ENCODE measurements at places on chromosomes 4 and X. TPM values are rescaled to one million over a fixed set of nuclear protein-coding genes. Genes with fewer than 3 reads are reported as not detected.

- H3K4me1 ChIP-seq: no peaks in the 10 kb centered on the region
- no peak overlapping the region for H3K4me3 ChIP-seq
- peak overlapping the region; percentile 60 for H3K27ac ChIP-seq
- no peak for DNase-seq
- no peaks in the 10 kb centered on the region for H3K27me3 ChIP-seq
Measured at GRCh38 chrX:65920620-65921019, 119.3 kb downstream of the VSIG4 start.

GRCh38 chr4:14652522-14652921 lies 349.8 kb upstream of the CPEB2 start:
- H3K27ac ChIP-seq: no peak overlapping the region
- H3K36me3 ChIP-seq: no peaks in the 10 kb centered on the region
- peaks cover 6% of the 10 kb centered on the region for H3K27me3 ChIP-seq

DNA sequence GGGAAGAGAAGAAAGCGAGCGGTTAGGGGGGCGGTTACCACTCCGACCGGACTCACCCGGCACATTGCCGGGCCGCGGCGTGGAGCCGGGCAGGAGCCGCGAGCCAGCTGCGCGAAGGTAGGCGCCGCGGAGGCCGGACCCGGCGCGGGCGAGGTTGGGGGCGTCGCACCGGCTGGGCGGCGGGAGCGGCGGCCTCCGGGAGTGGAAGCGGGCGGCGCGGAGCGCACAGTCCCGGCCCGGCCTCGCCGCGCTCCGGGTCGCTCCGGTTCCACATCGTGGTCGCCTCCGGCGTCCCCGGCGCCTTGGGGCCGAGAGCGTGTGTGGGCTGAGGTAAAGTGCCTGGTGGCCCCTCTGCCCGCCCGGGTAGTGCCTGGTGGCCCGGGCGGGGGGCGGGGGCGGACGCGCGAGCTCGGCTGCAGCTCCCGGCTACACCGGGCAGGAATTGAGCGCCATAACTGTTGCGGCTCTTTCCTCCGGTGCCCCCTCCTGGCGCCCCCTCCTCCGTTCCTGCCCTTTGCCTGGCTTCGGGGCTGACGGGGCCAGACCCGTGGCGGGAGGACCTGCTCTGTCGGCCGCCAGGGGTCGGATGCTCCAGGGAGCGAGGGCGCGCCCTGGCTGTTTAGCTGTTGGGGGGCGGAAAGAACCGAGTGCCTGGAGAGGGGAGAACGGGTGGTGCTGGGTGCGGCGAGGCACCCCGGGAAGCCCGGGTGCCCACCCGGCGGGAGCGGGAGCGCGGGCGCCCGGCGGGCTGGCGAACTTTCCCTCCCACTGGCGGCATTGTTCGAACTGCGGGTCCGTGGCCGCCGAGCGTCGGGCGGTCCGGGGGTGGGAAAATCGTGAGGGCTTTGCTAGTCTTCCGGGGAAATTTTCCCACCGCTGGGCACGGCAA lies 626 bp downstream of the JADE3 start:
- no peaks in the 10 kb centered on the region for H3K4me1 ChIP-seq
- peak overlapping the region; percentile 95 for H3K4me3 ChIP-seq

- no peak overlapping the region for H3K4me3 ChIP-seq
- no peaks in the 10 kb centered on the region for H3K36me3 ChIP-seq
- H3K4me1 ChIP-seq: peaks cover 6% of the 10 kb centered on the region
- DNase-seq: no peak
- H3K27me3 ChIP-seq: no peaks in the 10 kb centered on the region
- no peak overlapping the region for H3K27ac ChIP-seq
Measured at GRCh38 chr4:71201057-71201456, 137.8 kb upstream of the SLC4A4 start.

DNA sequence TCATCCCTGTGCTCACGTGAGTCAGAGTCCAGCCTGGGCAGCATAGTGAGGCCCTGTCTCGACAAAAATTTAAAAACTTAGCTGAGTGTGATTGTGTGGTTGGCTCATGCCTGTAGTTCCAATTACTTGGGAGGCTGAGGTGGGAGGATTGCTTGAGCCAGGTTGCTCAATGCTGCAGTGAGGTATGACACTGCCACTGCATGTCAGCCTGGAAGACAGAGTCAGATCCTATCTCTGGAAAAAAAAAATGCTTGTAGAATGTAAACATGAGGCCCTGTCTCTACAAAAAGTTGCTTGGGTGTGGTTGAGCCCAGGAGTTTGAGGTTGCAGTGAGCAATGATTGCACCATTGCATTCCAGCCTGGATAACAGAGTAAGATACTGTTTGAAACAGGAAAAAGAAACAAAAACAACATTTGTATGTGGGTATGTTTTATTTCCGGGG lies 11.3 kb upstream of the YTHDC1 start:
- peak overlapping the region; percentile 90 for H3K27ac ChIP-seq
- no peak for DNase-seq
- no peaks in the 10 kb centered on the region for H3K4me1 ChIP-seq
- peaks cover 2% of the 10 kb centered on the region for H3K27me3 ChIP-seq

DNA sequence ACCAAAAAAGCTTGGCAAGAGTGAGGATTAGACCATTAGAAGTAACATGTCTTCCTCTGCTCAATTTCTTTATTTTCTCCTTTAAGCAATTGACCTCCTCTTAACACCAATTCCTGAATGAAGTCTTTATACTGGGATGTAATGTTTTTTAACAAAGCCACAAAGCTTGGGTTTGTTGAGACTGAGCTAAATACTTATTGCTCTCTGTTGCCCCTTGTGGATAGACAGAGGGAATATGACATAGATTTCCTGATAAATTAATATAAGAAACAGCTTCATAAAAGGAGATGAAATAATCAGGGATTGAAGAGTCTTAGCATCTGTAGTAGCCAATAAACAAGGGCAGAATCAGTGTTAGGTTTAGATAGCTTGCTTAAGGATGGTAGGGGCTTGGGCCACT lies 57.6 kb downstream of the CCDC160 start:
- no peaks in the 10 kb centered on the region for H3K27me3 ChIP-seq
- H3K27ac ChIP-seq: no peak overlapping the region

DNA sequence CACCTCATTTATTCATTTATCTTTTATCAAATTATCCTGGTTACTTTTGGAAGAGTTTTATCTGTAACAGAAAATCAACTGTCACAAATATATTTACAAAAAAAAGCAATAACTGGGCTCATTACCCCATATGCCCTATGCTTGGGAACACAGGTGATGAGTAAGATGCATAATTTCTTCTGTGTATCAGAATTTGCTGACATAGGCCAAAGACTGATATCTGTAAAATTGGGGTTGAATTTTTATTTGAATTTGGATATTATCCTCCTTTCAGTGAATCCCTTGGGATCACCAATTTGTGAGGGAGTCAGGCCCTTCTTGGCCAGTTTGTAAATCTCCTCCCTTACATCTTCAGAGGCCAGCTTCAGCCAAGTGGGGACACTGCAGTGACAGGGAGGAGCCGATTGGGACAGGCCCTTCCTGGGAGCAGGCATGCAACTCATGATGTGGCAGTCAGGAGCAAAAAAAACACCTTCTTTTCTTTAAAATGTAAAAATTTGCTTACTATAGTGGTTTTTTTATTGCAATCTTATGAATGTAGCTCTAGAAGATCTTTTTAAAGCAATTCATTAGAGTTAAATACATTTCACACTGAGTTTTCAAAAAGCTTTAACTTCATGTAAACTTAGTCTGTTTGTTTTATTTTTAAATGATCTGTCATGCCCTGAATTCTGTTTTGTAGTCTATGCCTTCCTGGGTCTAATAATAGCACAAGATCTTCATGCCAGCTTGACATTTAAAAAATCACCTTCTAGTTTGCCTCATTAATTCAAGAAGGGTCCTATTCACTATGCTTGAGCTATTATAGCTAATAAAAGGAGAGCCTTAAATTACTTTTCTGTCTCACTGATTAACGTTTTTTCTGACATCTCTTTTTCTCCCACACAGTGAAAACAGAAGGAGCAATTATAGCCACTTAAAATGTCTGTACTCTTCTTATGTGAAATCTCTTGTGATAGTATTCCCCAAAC lies 136.6 kb upstream of the SPRY1 start:
- no peak overlapping the region for H3K4me3 ChIP-seq
- H3K27ac ChIP-seq: no peak overlapping the region
- H3K4me1 ChIP-seq: peaks cover 24% of the 10 kb centered on the region

DNA sequence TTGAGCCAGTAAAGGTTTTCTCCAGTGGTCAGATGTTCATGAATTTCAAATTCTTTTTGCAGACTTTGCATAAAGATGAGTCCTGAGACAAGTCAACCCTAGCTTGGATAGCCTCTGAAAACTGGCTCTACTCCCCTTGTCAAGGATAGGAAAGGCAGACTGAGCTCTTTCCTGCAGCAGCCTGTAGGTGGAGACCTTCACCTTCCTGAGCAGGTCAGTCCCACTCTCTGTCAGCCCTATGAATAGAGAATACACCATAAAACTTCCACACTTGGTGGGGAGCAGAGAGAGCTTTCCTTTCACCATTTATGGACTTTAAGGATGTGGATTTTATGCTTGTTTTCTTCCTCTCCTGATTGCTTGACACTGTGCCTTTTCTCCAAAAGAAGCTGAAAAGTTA lies 41.9 kb downstream of the PCDH19 start:
- DNase-seq: no peak
- H3K27ac ChIP-seq: no peak overlapping the region
- H3K36me3 ChIP-seq: peaks cover 4% of the 10 kb centered on the region
- no peaks in the 10 kb centered on the region for H3K4me1 ChIP-seq
- H3K27me3 ChIP-seq: no peaks in the 10 kb centered on the region

GRCh38 chr4:55173580-55173979 lies 48.2 kb upstream of the KDR start:
- H3K4me3 ChIP-seq: no peak overlapping the region
- peaks cover 7% of the 10 kb centered on the region for H3K4me1 ChIP-seq
- no peak for DNase-seq
- no peaks in the 10 kb centered on the region for H3K27me3 ChIP-seq

DNA sequence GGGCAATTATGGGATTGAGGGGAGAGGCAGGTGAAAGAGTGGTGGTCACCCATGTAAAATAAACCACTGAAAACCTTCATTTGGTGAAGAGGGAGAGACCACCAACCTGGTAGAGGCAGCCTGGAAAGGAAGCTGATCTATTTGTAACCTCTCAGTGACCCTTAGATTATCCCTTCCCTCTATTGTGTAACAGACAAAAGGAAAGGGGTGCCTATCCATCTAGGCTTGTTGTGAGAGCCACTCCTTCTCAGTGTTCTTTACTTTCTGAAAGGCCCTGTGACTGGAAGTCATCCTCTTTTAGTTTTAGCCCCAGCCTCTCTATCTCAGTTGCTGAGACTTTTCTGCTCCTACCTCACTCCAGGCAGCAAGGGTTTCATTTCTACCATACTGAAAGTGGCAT lies 142.4 kb downstream of the TMEM164 start:
- no peaks in the 10 kb centered on the region for H3K27me3 ChIP-seq
- H3K36me3 ChIP-seq: peaks cover 15% of the 10 kb centered on the region
- peaks cover 14% of the 10 kb centered on the region for H3K4me1 ChIP-seq
- H3K4me3 ChIP-seq: no peak overlapping the region
- no peak for DNase-seq

GRCh38 chr4:174423257-174423944 lies 98.9 kb downstream of the HPGD start:
- peak overlapping the region; percentile 48 for H3K27ac ChIP-seq
- H3K36me3 ChIP-seq: no peaks in the 10 kb centered on the region
- no peaks in the 10 kb centered on the region for H3K27me3 ChIP-seq
- no peak overlapping the region for H3K4me3 ChIP-seq
- no peak for DNase-seq

GRCh38 chr4:99436976-99437722 lies 2.0 kb upstream of the ADH7 start:
- H3K4me1 ChIP-seq: peaks cover 8% of the 10 kb centered on the region
- no peak overlapping the region for H3K4me3 ChIP-seq
- no peak overlapping the region for H3K27ac ChIP-seq
- no peaks in the 10 kb centered on the region for H3K27me3 ChIP-seq

DNA sequence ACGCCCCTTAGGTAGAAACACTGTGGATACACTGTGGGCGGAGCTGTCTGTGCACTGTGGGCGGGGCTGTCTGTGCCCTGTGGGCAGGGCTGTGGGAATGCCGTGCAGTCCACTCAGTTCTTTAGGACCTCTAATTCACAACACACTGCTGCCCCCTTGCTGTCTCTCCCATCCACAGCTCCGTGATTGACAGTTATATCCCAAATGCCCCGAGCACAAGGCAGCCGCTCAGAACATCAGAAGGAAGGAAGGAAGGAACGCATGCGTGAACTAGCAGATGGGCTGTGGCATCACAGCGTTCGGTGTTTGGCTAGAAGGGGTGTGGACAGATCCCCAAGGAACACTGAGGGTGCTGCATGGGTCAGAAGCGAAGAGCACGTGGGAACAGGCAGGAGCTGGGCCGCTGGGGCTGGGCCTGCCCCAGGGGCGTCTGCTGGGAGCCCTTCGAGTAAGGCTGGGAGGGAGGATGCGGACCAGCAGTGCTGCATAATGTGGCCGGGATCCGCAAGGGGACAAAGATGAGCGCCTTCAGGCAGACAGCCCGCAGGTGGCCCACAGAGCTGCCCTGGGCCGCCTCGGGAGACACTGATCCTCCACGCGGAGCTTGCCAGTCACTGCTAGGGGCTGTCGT lies 29.8 kb downstream of the ACOX3 start:
- no peak overlapping the region for H3K4me3 ChIP-seq
- peaks cover 28% of the 10 kb centered on the region for H3K36me3 ChIP-seq
- H3K4me1 ChIP-seq: peaks cover 16% of the 10 kb centered on the region
- DNase-seq: no peak
- H3K27me3 ChIP-seq: no peaks in the 10 kb centered on the region

DNA sequence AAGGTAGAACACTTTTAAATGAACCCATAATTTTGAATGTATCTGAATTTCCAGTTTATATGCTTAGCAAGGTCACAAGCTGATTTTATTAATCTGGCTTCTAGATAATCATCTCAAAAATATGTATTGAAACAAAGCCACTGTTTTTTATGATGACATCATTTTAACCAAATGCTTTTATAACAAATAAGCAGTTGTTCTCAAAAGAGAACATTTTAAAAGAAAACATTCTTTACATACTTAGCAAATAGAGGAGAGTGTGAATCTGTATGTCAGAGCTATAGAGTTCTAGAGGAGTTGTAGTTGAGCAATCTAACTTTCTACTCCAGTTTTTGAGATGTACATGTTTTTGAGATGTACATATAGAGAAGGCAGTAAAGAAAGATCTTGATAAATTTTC lies 42.5 kb downstream of the LAMP2 start:
- H3K36me3 ChIP-seq: no peaks in the 10 kb centered on the region
- no peak overlapping the region for H3K4me3 ChIP-seq
- H3K27me3 ChIP-seq: no peaks in the 10 kb centered on the region
- no peak overlapping the region for H3K27ac ChIP-seq
- H3K4me1 ChIP-seq: no peaks in the 10 kb centered on the region
- DNase-seq: no peak

GRCh38 chr4:1323635-1324442 lies 23.2 kb upstream of the UVSSA start:
- H3K4me1 ChIP-seq: no peaks in the 10 kb centered on the region
- no peak overlapping the region for H3K4me3 ChIP-seq
- H3K36me3 ChIP-seq: peaks cover 19% of the 10 kb centered on the region
- H3K27ac ChIP-seq: no peak overlapping the region
- no peak for DNase-seq

- peaks cover 9% of the 10 kb centered on the region for H3K27me3 ChIP-seq
- DNase-seq: no peak
- H3K27ac ChIP-seq: no peak overlapping the region
Measured at GRCh38 chrX:153526042-153526441, 8.6 kb downstream of the ATP2B3 start.

Gene FGF16
- not detected for total RNA-seq

Gene ERAS
- total RNA-seq: not detected

Gene PDE5A
- 23.9 TPM for total RNA-seq

Gene MAGEB6
- total RNA-seq: not detected

Gene PNMA6F
- not detected for total RNA-seq
